Activated T-cell treated with anti-CD3 and anti-CD28 coated beads, Interleukin-2, amount 50 U/mL, for 48 hours (primary cell): ENCODE measurements at places on chromosomes 12 and 14.

- DNase-seq, result no peak
Measured at GRCh38 chr14:54727929-54728328, 161.0 kb downstream of the SAMD4A start.

DNA sequence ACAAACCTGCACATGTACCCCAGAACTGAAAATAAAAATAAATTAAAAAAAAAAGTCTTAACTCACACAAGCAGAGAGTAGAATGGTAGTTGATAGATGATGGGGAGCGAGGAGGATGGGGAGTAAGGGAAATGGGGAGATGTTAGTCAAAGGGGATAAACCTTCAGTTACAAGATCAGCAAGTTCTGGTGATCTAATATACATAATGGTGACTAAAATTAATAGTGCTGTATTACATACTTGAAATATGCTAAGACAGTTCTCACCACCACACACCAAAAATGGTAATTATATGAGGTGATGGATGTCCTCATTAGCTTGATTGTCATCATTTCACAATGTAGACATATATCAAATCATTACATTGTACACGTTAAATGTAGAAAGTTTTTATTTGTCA, 3.2 kb upstream of the C12orf42 start:
- no peak for DNase-seq

DNA sequence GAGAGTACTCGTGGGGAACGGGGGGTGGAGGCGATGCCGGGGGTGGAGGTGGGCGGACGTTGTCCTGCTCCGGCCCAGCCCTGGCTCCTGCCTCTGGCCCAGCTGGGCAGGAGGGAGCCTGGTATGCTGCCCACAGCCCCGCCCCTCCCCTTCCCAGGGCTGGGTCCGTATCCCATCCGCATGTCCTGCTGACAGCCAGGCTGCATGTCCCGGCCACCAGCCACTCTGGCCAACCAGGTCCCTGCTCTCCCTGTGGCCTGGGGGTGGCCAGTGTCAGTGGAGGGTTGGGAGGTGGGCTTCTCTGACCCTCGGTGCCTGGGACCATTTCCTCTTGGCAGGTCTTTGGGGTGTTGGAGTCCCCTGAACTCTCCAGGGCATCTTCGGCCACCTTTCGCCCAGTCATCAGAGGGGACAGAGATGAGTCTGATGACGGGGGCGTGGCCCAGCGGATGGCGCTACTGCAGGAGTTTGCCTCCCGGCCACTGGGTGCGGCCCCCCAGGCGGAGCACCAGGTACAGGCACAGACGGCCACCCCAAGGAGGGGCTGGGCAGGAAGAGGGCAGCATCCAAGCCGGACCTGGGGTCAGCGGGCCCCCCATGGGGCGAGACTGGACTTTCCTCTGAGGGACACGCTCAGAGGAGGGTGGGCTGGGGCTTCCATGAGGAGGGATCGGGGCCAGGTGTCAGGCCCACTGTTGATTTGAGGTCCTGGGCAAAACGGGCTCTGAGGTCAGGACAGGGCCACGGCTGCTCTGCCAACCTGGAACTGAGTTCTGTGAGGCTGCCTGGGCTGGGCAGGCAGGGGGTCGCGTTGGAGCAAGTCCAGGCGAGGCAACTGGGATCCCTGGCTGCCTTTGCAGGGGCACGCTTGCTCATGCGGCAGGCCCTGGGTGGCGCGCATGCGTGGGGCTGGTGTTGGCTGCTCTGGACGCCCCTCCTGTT, 20.2 kb downstream of the CEP170B start:
- DNase-seq, result no peak

DNA sequence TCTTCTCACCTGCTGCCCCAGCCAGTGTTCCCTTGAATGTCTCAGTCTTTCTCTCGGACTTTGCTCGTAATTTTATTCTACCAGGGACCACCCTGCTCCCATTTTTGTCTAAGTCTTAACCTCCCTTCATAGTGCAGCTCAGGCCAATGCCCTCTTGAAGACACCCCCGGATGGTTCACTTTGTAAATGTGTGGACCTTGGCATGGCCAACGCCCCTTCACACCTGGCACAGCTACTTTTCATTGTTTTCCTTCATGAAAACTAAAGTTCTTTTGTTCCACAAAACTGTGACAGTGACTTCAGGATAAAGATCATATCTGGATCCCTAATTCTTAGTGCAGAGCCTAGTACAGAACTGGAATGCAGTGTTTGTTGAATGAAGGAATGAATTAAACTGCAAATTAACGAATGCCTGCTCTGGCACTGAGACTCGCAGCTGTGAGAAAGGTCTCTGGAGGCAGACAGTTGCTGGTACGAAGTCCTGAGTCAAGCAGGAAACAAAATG, 3.5 kb upstream of the RNASE4 start:
- DNase-seq, result no peak

GRCh38 chr14:96176275-96176674, 28.4 kb upstream of the BDKRB2 start:
- DNase-seq, result no peak
